ENCODE measurements at places on chromosomes 13 and 19.
A peak's percentile ranks its signal among the peaks of the same experiment; 100 is the strongest.

GRCh38 chr13:25752957-25753551 lies 298.8 kb downstream of the SHISA2 start:
- no peak for DNase-seq

DNA sequence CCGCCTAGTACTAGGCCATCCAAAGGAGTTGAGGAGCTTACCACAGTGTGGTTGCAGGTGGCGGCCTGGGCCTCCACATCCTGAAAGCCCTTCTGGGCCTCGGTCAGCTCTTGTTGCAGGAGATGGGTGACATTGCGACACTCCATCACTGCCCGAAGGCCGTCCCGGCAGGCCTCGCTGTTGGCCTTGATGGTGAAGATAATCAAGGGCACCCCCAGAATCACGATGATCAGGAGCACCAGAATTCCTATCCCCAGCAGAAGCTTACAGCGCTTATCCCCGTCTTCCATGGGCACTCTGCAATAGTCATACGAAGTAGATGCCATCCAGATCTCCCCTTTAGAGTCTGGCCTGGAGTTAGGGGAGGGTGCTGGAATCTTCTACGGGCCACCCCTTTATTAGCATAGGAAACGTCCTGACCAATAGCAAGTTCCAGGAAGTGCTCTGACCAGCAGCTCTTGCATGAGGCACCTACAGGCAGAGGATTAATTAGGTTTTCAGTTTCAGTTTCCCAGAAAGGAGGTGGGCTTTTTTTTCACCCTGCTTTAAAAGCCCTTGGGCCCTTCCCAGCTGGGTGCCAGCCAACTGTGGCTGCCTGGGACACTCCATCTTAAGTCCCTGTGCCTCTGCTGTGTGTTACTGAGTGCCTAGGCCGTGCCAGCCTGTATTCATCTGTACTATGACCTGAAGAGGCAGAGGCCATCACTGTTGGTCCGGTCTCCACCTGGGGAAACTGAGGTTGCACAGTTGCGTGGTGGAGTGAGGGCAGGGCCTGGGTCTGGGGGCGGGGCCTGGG lies at the start of gene BST2:
Gene BST2 (minus strand): TSS at position 381 of the 796 bp plus-strand sequence. CDS start 55 bp downstream, at position 326.
- peak; percentile 42 for DNase-seq

- no peak for DNase-seq
Measured at GRCh38 chr13:33340631-33341030, 55.1 kb upstream of the STARD13 start.

GRCh38 chr19:40225440-40226305 lies 816 bp downstream of the CCNP start:
- DNase-seq = no peak

DNA sequence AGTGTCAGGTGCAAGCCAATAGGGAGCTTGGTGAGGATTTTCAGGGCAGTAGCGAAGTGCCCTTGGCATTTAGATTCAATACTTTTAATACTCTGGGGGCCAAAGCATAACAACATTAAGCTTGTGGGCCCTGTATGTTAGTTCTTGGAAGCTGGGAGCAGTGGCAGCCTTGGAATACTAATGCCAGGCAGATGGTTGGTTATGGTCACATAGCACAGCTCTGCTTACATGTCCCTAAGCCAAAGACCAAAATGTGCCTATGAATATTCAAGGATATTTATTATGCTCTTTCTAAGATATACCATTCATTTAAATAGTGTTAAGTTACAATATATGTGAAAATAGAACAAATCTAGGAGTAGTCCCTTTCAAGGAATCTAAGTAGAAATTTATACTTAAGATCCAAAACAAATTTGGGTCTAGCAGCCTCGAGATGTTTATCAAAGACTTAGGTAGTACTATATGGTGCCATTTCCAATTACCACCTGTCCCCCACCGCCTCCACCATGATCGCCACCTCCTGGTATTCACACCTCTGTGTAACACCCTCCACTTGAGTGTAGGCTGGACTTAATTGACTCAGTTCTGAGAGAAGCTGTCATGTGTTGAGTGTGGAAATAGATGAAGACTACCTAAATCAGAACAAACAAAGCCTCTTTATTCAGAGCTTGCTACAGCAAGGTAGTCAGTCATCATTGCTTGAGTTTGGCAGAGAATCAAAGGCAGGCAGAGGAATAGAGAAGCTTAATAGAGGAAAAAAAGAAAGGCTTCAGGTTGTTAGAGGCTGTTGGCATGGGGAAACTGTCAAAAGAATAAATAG lies 261.0 kb downstream of the GPC5 start:
- DNase-seq = no peak

DNA sequence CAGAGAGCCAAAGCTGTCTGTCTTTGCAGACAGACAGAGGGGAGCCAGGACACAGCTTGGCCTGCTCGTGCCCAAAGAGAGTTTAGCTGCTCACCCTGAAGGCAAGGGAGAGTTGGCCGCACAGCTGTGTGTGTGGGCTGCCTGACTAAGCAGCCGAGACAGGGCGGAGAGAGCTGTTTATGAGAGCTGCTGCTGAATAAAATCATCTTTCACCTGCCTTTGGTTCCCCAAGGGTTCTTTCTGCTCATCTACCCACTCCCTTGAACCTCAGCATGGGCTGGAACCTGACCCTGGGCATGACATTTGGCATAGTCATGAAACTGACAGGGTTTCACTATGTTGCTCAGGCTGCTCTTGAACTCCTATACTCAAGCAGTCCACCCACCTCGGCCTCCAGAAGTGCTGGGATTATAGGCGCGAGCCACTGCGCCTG lies 98.2 kb downstream of the RBM26 start:
- DNase-seq = no peak

- DNase-seq = no peak
Measured at GRCh38 chr19:2243274-2244124, 5.6 kb upstream of the AMH start.

DNA sequence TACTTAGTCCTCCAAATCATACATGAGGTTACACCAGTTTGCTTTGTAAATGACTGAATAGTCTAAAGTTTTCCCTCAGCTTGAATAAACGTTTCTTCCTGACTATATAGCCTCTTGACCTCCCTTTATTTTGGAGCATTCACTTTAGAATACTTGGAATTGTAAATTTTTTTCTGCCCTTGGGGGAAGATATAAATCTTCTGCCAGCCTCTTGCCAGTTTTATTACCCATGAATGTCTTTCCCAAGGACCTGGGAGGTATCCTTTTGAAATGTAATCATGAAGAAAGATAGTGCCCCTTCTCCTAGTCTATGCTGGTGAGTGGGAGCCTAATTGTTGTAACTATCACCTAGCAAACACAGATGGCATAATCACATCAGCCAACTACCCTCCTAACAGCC lies 2033.9 kb upstream of the PCDH20 start:
- no peak for DNase-seq

DNA sequence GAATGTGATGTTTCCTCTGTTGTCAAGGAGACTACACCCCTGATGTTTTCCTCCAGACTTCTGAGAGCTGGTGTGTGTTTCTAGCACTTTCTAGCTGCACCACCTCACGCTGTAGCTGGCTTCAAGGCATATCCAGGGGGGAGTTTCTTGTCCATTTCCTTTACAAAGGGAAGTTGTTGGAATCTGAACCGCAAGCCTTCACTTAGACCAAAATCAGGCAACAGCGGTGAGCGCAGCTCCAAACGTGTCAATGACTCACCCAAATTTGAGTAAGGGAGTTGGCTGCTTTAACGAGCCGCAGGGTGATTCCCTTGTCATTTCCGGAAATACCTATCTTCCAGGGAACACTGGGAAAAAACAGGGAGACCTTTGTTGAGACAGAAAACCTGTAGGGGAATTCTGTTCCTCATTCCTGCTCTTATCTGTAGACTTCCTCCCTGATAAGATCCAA lies 2.5 kb downstream of the LDLR start:
- DNase-seq = peak; percentile 68

GRCh38 chr19:6276447-6276846 lies 3.3 kb downstream of the MLLT1 start:
- DNase-seq = no peak

- DNase-seq = no peak
Measured at GRCh38 chr13:98363326-98363725, 186.3 kb upstream of the RNF113B start.

DNA sequence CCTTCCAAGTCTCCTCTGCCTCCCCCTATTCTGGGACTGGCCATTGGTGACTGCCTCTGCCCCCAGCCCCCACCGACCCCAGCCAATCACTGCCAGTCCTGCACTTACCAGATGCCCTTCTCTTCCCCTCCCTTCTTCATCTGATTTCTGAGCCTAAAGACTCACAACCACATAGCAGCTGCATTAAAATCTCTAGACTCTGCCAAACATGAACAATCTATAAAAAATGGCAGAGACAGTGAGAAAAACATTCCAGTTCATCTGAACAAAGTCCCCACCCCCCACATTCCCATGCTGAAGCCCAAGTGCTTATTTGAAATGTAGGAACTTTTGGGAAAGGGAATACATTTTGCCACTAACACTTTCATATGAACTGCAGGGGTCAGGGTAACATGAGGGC lies 60.8 kb downstream of the KCTD12 start:
- no peak for DNase-seq

- no peak for DNase-seq
Measured at GRCh38 chr13:49023431-49023830, 47.7 kb downstream of the FNDC3A start.

GRCh38 chr19:45349126-45349415 lies 8.5 kb downstream of the KLC3 start:
- no peak for DNase-seq

GRCh38 chr19:46371371-46371901 lies 24.5 kb downstream of the PPP5C start:
- no peak for DNase-seq

GRCh38 chr13:82800391-82800790 lies 1081.9 kb downstream of the SLITRK1 start:
- no peak for DNase-seq

GRCh38 chr13:29050719-29051118 lies 230.6 kb downstream of the MTUS2 start:
- no peak for DNase-seq

DNA sequence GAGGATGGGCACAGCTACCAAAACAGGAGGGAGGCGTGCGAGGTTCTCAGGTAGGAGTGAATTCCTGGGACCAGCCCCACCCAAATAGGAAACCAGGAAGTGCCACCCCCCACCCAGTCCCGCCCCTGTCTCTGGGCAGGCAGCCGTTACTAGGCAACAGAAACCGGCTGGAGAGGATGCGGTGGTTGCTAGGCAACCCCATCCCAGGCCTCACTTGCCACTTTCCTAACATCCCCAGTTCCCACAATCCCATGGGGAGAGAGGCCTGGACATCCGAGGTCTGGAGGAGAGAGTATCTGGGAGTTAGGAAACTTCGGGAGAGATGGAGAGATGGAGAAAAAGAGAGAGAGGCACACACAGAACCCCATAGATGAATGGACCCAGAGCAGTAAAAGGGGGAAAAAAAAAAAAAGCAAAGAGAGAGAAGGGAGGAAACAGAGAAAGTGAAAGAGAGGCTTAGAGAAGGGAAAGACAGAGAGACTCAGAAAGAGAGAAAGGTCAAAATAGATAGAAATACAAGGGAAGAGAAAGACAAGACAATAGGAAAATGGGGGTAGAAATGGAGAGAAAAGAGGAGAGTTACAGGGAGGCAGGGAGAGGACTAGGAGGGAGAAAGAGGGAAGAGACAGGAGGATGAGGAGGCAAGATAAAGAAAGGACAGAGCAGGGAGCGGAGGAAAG lies 3.8 kb downstream of the GRIK5 start:
- DNase-seq = no peak

DNA sequence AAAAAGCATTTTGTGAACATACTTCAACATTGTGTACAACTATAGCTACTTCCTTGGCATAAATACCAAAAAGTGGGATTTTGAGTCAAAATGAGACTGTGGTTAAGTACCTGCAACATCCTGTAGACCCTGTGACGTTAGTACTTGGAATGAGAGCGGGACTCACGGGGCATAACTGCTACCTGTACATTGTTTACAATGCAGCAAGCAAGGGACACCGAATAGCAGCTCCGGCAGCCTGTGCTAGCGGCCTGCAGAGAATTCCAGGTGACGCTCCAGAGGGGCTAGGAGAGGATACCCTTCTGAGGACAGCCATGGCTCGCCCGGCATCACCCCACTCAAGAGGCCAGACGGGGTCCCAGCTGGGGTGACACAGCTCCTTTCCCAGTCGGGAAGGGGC lies 824 bp upstream of the ZNF331 start:
- no peak for DNase-seq

GRCh38 chr19:8835446-8835845 lies 3.3 kb downstream of the MBD3L1 start:
- DNase-seq = no peak

GRCh38 chr19:14553042-14553938 lies 18.6 kb downstream of the NDUFB7 start:
- DNase-seq = no peak

GRCh38 chr19:14155371-14155770 lies 19.0 kb upstream of the ASF1B start:
- DNase-seq = no peak

DNA sequence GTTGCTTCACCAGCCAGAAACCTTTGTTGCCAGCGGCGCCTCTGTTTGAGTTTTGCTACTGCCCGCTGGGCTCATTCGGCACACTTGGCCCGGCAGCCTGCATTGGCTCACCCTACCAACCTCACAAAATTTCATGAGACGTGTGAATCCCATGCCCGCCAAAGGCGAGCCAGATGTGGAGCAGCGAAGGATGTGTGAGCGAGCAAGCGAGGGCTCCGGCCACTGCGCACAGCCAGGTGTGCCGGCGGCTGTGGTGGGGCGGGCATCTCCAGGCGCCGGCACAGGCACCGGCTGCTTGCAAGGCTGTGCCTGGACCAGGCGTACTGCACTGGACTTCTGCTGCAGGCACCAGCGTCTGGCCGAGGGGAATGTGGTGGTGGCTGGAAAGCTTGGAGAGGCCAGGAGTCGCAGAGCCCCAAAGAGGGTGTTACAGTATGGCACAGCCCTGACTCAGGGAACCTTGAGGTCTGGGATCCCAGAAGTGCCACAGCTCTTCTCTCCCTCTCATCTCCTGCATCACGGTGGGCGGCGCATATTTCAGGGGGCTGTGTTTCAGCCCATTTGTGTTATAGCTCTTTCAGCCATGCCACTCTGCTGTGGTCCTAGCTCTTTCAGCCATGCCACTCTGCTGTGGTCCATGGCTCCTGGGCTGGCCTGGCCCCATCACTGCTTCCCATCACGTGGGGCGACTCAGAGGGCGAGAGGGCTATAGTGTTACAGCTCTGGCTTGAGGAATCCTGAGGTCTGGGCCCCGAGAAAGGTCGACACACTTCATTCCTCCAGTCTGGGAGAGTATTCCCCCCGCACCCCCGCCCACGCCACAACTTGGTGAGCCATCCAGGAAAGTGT lies 592.0 kb upstream of the SLITRK5 start:
- no peak for DNase-seq

- DNase-seq = no peak
Measured at GRCh38 chr19:23145617-23146415, 29.0 kb downstream of the ZNF730 start.

- DNase-seq = no peak
Measured at GRCh38 chr19:3684054-3684816, 16.0 kb downstream of the PIP5K1C start.

DNA sequence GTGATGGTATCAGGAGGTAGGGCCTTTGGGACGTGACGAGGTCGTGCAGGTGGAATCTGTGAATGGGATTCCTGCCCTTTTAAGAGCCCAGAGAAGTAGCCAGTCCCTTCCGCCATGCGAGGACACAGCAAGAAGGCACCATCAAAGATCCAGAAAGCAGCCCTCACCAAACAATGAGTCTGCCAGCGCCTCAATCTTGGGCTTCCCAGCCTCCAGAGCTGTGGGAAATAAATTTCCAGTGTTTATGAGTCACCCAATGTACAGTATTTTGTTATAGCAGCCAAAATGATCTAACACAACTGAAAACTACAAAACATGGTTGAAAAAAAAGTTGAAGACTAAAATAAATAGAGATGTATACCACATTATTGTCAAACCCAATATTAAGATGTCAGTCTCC lies 16.9 kb upstream of the LAMP1 start:
- no peak for DNase-seq
